ENCODE measurements at places on chromosomes 3 and 15.

GRCh38 chr3:122786066-122786465 lies 7.6 kb downstream of the HSPBAP1 start:
- H3K36me3 ChIP-seq = no peaks in the 10 kb centered on the region
- no peak overlapping the region for H3K4me3 ChIP-seq
- no peak overlapping the region for H3K27ac ChIP-seq

GRCh38 chr3:128080323-128081080 lies 28.3 kb downstream of the SEC61A1 start:
- H3K36me3 ChIP-seq = peaks cover 18% of the 10 kb centered on the region
- H3K27ac ChIP-seq = no peak overlapping the region
- no peak overlapping the region for H3K4me3 ChIP-seq
- DNase-seq = no peak
- no peaks in the 10 kb centered on the region for H3K27me3 ChIP-seq

- DNase-seq = no peak
- peak overlapping the region; percentile 81 for H3K27ac ChIP-seq
- peaks cover 94% of the 10 kb centered on the region for H3K4me1 ChIP-seq
- H3K27me3 ChIP-seq = no peaks in the 10 kb centered on the region
- peak overlapping the region; percentile 74 for H3K4me3 ChIP-seq
Observed at GRCh38 chr3:53169045-53169831, 8.2 kb downstream of the PRKCD start.

DNA sequence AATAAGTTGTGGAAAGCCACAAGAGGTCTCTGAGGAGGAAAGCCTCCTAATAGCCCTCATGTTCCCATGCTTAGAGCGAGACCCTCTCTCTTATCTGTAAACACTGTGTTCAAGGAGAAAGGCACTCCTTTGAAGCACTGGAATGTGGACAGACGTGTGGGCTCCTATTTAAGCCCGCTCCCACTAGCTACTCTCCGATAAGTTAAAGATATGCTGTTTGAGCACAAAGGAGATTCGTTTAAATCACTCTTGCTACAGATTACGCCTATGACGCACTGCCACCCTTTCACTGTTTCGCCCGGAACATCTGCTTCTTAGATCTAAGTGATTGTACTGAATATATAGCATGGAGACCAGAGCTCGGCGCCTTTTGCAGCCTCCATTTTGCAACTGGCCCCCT lies 57.8 kb upstream of the FAM3D start:
- H3K27me3 ChIP-seq = no peaks in the 10 kb centered on the region
- H3K4me3 ChIP-seq = no peak overlapping the region
- no peaks in the 10 kb centered on the region for H3K36me3 ChIP-seq
- DNase-seq = no peak

- peaks cover 13% of the 10 kb centered on the region for H3K4me1 ChIP-seq
- no peaks in the 10 kb centered on the region for H3K36me3 ChIP-seq
- DNase-seq = no peak
- H3K27me3 ChIP-seq = no peaks in the 10 kb centered on the region
- H3K4me3 ChIP-seq = no peak overlapping the region
Observed at GRCh38 chr3:167728632-167729323, 5.9 kb downstream of the PDCD10 start.

DNA sequence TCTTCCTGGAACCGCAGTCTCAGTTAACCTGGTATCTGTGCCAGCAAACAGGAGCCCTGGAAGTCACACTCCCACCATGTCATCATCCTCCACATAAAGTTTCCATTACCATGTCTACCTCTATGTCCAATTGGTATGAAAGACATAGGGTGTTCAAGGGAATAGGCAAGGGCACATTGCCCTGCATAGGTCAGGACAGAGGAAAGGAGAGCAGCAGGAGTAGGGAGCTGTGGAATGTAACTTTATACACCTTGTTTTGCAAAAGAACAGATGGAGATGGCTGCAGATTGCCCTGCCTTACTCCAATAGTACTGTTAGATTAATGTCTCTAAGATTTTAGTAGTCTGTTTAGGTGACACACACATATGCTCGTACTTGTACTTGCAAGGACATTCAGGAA lies 1056.4 kb downstream of the NTRK3 start:
- H3K27me3 ChIP-seq = no peaks in the 10 kb centered on the region
- no peaks in the 10 kb centered on the region for H3K36me3 ChIP-seq
- no peak overlapping the region for H3K4me3 ChIP-seq
- no peak for DNase-seq

GRCh38 chr3:165193366-165194254 lies 2.6 kb downstream of the SLITRK3 start:
- no peaks in the 10 kb centered on the region for H3K36me3 ChIP-seq
- H3K27ac ChIP-seq = no peak overlapping the region
- no peak for DNase-seq
- H3K27me3 ChIP-seq = peaks cover 7% of the 10 kb centered on the region

DNA sequence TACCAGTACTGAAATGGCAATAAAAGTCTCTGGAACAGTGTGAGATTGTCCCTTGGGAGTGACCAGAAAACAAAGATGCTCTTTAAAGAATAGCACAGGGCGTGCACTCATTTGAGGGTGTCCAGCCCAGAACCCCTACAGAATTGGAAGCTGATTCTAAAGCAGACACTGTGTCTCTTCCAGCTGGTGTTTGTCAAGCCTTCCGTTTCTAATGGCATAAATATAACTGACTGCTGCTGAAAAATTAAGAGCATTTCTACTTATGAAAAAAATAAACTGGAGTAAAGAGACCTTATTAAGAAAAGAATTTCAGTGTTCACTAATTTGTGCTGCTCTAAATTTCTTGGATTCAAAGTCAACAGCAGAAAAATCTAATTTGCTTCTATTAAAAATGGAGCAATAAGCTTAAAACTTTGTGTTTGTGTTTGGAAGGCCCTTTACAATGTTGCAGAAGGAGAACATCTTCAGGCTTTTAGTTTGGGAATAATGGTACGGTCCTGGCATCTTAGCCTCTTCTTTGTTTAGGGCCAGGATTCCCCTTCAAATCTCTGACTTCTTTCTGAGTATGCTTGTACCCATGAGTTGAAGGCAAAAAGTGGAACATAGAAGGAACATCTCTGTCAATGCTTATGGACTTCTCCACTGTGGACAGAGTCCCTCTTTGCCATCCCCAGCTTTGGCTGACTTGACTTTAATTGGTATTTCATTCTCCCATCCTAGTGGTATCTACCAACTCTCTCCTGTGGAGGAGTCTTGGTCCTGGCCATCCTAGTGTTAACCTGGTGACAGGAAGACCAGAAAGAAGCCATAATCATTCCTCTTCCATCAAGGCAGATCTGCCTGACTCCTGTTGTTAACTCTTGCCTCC lies 65.9 kb downstream of the THSD4 start:
- no peaks in the 10 kb centered on the region for H3K27me3 ChIP-seq
- H3K36me3 ChIP-seq = no peaks in the 10 kb centered on the region
- no peak for DNase-seq
- no peak overlapping the region for H3K27ac ChIP-seq
- no peak overlapping the region for H3K4me3 ChIP-seq
- H3K4me1 ChIP-seq = no peaks in the 10 kb centered on the region

DNA sequence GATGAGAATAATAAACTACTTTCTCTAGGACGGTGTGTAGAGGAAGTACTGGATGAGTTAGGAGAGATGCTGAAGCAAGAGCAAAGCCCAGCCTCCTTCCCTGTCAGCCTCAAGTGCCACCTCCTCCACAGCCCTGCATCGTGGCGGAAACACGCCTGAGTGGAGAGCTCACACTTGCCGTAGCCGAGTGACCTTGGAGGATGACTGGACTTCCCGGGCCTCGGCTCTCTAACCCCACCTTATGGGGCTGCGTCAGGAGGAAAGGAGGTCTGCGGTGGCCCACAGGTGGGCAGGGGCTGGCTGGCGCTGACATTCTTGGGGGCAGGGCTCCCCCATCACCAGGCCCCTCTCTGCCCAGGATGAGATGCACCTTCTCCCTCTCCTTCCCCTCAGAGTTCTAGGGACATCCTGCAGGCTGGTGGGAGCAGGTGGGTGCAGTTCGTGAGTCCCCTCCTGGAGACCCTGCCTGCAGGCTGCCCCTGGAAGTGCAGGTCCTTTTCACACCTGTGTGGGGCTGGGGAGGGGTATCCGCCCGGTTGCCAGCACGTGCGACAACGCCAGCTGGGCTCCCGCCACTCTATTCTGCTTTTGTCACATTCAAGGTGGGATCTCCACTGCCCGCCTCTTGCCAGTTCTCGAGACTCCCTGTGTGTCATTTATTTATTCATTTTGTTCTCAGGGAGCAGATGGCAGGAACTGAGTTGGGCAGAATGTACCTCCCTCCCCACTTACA lies 175.2 kb downstream of the MEGF11 start:
- H3K27me3 ChIP-seq = no peaks in the 10 kb centered on the region
- DNase-seq = no peak
- H3K36me3 ChIP-seq = no peaks in the 10 kb centered on the region
- no peak overlapping the region for H3K27ac ChIP-seq
- H3K4me3 ChIP-seq = no peak overlapping the region
- no peaks in the 10 kb centered on the region for H3K4me1 ChIP-seq

DNA sequence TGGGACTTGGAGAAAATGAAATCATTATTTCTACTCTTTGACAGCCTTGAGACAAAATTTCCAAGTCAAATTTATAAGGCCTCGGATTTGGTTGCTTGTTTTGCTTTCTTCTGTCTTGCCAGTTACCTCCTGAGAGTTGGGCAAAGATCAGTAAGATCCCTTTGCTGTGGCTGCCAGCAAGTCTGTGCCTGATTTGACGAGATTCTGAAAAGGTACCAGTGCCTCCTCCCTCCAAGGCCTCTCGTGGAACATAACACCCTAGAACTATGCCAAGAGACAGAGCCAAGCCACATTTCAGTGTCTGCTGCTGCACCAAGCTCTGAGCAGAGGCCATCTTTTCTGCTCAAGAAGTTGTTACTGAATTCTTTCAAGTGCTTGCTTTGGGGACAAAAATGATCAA lies 61.0 kb downstream of the GTPBP8 start:
- no peaks in the 10 kb centered on the region for H3K27me3 ChIP-seq
- H3K27ac ChIP-seq = no peak overlapping the region
- no peaks in the 10 kb centered on the region for H3K36me3 ChIP-seq
- DNase-seq = no peak
- H3K4me1 ChIP-seq = peaks cover 7% of the 10 kb centered on the region

DNA sequence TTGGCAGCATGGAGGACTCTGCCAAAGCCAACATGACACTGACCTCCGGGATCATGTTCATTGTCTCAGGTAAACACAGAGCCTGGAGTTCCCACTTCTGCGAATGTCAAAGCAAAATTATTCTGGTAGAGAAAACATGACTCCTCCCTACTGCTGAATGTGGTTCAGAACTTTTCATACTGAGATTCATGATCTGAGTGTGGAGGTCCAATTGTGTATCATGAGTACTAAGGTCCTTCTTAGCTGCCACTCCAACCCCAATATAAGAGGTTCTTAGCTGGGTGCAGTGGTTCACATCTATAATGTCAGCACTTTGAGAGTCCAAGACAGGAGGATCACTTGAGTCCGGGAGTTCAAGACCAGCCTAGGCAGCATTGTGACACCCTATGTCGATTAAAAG lies 13.8 kb downstream of the CLDN18 start:
- H3K4me1 ChIP-seq = peaks cover 12% of the 10 kb centered on the region
- H3K4me3 ChIP-seq = no peak overlapping the region
- H3K27ac ChIP-seq = peak overlapping the region; percentile 48
- H3K27me3 ChIP-seq = no peaks in the 10 kb centered on the region

- H3K4me3 ChIP-seq = no peak overlapping the region
- H3K36me3 ChIP-seq = no peaks in the 10 kb centered on the region
- H3K27me3 ChIP-seq = no peaks in the 10 kb centered on the region
- H3K4me1 ChIP-seq = no peaks in the 10 kb centered on the region
- no peak for DNase-seq
Observed at GRCh38 chr3:152610622-152611021, 224.3 kb upstream of the P2RY1 start.

DNA sequence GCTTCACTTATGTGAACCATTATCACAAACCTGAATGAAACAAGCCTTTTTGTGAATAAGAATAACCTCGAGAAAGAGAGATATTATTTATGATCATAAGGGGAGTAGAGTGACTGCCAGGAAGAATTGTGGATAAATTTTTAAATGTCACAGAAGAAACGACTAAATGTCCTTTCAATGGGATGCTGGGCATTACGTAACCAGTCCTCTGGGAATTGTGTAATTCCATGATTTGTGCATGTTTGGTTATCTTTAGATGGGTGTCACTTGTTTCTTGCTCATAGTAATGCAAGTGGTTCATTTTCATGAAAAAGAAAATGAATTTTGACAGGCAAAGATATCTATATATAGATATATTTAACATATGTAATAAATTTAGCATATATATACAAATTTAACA lies 379.5 kb upstream of the AGTR1 start:
- DNase-seq = no peak
- H3K4me3 ChIP-seq = no peak overlapping the region
- no peaks in the 10 kb centered on the region for H3K27me3 ChIP-seq
- H3K4me1 ChIP-seq = peaks cover 13% of the 10 kb centered on the region
- no peak overlapping the region for H3K27ac ChIP-seq

GRCh38 chr3:16337856-16338540 lies 73.0 kb downstream of the OXNAD1 start:
- peak; percentile 20 for DNase-seq
- H3K36me3 ChIP-seq = peaks cover 33% of the 10 kb centered on the region
- H3K27ac ChIP-seq = peak overlapping the region; percentile 51
- no peak overlapping the region for H3K4me3 ChIP-seq
- peaks cover 12% of the 10 kb centered on the region for H3K4me1 ChIP-seq
- H3K27me3 ChIP-seq = no peaks in the 10 kb centered on the region

DNA sequence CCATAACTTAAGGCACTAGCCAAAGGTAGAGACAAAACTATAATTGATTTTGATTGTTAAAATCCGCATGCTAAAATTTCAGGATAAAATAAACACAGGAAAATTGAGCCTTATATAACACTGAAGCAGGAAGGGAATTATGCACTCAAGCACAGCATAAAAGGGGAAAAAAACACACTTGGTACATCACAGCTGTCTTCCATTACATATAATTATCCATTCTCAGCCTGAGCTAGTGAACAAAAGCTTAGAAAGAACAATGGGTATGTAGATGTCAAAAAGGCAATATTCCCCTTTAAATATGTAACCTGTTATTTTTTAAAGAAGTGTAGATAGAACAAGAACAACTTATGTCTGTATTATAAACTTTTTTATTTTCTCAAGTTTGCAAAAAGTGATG lies 899.2 kb downstream of the ROBO1 start:
- no peaks in the 10 kb centered on the region for H3K27me3 ChIP-seq
- no peak overlapping the region for H3K4me3 ChIP-seq
- no peak overlapping the region for H3K27ac ChIP-seq
- no peaks in the 10 kb centered on the region for H3K36me3 ChIP-seq

DNA sequence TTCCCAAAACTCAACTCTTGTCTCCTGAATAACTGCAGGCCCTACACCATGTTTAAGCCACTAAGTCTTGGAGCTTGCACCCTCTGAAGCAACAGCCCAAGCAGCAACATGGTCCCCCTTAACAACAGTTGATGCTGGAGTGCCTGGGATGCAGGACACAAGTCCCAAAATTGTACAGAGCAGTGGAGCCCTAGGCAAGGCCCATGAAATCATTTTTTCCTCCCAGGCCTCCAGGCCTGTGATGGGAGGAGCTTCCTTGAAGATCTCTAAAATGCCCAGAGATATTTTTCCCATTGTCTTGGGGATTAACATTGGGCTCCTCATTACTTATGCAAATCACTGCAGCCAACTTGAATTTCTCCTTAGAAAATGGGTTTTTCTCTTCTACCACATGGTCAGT lies 311.9 kb upstream of the EPHA3 start:
- DNase-seq = no peak
- H3K4me3 ChIP-seq = no peak overlapping the region
- no peaks in the 10 kb centered on the region for H3K27me3 ChIP-seq
- H3K27ac ChIP-seq = no peak overlapping the region
